Glutamatergic neuron (in vitro differentiated cells): ENCODE measurements at places on chromosomes 7 and 10.

- DNase-seq: no peak
Measured at GRCh38 chr7:55044371-55044717, 25.5 kb downstream of the EGFR start.

GRCh38 chr10:5594271-5595049, 69.7 kb downstream of the CALML3 start:
- DNase-seq: no peak

DNA sequence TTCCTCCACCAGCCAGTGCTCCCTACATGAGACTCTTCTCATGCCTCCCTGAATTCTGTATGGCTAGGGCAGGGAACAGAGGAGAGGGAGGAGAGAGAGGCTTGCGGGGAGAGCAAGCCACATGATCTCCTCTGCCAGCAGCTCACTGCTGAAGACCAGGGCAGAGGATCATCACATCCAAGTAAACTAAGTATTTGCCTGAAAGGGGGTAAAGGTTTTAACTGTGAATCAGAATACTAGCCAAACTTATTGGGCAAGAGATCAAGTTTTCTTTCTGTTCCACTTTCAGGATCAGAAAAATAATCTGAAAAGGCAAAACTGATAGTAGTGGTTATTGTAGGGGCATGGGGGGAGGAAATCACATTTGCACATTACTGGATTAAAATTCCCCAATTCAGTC, 17.8 kb upstream of the ERCC6 start:
- no peak for DNase-seq

DNA sequence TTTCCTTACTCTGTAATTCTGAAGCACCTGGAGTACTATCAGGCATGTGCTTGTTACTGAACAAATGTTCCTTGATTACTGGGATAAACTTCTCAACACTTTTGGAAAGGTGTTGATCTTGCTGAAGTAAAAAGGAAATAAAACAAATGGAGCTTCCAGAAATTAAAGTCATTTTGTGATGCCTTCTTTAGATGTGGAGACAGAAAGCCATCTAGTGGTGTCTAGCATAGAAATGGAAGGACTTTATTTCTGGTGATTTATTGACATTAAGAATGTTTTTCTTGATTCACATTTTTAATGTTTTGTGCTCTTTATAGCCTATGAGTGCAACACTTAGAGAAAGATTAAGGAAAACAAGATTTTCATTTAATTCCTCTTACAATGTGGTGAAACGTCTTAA, 1.4 kb downstream of the SFR1 start:
- DNase-seq: no peak

DNA sequence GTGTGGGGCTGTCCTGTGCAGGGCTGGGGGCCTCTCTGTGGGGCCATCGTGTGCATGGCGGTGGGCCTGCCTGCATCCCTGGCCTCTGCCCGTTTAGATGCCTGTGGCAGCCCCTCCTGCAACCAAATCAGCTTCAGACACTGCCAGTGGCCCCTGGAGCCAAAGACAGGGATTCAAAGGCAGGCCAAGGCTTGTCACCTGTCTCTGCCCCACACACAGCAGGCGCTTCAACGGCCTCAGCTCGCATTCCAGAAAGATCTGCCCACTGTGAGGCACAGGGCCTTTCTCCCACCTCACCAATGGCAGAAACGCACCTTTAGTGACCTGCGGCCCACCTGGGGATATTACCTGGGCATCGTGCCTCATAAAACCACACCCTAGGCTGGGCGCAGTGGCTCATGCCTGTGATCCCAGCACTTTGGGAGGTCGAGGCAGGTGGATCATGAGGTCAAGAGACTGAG, 46.0 kb downstream of the INSIG1 start:
- no peak for DNase-seq

GRCh38 chr10:78035933-78036583, 2.4 kb downstream of the RPS24 start:
- DNase-seq: no peak

GRCh38 chr10:119754936-119755335, 29.1 kb downstream of the INPP5F start:
- no peak for DNase-seq
